ENCODE measurements at places on chromosomes 7 and 10.

DNA sequence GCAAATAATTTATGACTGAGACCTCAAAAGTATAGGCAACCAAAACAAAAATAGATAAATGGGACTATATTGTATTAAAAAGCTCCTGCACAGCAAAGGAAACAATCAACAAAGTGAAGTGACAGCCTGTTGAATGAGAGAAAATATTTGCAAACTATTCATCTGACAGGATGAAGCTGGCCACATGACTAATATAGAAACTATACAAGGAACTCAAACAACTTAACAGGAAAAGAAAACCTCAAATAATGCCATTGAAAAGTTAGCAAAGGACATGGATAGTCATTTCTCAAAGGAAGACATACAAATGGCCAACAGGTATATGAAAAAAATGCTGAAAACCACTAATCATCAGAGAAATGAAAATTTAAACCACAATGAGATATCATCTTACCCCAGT, 245.1 kb downstream of the STK31 start:
- DNase-seq, result no peak

GRCh38 chr10:14429043-14429700, 98.4 kb upstream of the FRMD4A start:
- no peak for DNase-seq

GRCh38 chr7:45021604-45022296, 21.7 kb downstream of the CCM2 start:
- DNase-seq, result no peak

- no peak for DNase-seq
Observed at GRCh38 chr10:84185526-84186175, 8.7 kb upstream of the CDHR1 start.

GRCh38 chr10:78456649-78457400, 423.2 kb downstream of the RPS24 start:
- no peak for DNase-seq

DNA sequence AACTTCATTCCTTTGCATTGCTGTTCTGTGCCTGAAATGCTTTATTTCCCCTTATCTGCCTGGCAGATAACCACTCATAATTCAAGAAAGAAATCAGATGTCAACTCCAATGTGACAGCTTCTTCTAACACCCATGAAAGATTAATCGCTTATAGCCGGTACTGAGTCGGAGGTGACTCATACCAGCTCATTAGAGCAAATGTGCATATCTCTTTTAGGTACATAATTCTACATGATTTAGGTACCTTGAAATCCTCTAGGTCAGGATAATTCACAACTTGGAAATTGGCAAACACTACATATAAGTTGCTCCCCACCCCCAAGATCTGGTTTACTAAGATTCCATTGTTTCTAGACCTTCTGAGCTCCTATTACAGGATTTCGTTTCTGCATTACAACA, 554.4 kb upstream of the SORCS1 start:
- DNase-seq, result no peak

- DNase-seq, result no peak
Observed at GRCh38 chr7:156765901-156766656, 125.5 kb downstream of the RNF32 start.

GRCh38 chr7:134995239-134996096, 9.2 kb downstream of the AGBL3 start:
- no peak for DNase-seq

DNA sequence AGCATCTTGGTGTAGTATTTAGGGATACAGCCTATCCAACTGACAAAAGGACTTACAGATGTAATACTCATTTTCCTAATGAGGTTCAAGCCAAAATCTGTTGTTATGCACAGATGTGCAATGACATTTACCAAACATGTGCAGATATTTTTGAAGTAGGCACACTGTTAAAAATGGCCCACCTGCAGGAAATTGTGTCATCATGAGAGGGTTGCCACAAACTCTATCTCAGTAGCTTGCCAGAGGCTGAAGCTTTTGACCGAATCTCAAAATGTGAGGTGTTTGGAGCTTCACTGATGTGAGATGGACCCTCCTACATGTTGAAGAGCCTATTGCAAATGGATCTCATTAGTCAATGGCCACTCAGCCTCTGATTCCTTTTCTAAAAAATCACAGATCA, 89.7 kb upstream of the CSTF2T start:
- DNase-seq, result no peak

GRCh38 chr7:81161451-81162075, 242.7 kb upstream of the SEMA3C start:
- DNase-seq, result no peak

DNA sequence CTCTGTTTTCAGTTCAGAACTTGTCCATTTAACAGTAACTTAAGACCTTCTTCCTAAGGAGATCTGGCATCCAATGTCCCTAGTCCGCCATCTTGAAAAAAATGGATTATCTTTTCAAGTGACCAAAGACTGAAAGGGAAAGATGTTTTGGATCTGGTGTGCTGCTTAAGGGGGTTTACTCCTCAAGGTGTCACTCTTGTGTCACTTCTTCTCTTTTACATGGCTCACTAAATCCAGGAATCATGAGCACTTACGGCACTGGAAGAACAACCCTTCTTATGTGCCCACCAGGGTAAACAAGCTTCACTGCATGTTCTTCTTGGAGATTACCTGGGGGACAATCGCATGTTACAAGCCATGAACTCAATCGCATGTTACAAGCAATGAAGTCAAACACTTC, 43.7 kb downstream of the ANXA8 start:
- no peak for DNase-seq

- DNase-seq, result no peak
Observed at GRCh38 chr10:35503578-35503977, 101.6 kb upstream of the GJD4 start.

GRCh38 chr7:14377646-14378266, 388.3 kb upstream of the ETV1 start:
- no peak for DNase-seq

GRCh38 chr10:129045599-129045998, 421.4 kb upstream of the MGMT start:
- no peak for DNase-seq

DNA sequence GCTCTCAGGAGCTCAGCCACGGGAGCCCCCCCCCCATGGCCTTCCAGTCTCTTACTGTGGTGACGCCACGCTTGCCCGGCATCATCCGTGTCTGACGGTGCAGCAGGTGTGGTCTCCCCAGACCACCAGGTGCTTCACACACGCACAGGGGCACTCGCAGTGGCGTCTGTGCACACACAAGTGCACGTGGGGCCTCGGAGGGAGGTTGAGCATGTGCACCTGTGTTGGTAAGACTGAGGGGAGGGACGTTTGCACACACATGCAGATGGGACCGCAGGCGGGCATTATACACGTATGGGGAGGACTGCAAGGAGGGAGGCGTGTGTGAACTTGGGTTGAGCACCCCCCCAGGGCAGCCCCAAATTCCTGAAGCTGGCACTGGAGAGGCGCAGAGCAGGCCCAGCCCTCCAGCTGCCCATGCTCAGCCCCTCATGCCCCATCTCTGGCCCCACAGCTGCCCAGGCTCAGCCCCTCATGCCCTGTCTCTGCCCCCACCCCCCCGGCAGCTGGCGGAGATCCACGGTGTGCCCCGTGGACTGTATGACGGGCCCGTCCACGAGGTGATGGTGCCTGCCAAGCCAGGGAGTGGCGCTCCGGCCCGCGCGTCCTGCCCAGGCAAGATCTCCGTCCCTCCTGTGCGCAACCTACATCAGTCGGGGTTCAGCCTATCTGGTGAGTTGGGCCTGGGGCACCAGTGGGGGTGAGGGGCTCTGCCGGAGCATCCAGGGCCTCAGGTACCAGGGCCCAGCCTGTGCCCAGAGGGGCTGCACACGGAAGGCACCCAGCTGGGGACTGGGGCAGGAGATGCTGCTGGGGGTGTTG, 16.7 kb downstream of the DPYSL4 start:
- no peak for DNase-seq

DNA sequence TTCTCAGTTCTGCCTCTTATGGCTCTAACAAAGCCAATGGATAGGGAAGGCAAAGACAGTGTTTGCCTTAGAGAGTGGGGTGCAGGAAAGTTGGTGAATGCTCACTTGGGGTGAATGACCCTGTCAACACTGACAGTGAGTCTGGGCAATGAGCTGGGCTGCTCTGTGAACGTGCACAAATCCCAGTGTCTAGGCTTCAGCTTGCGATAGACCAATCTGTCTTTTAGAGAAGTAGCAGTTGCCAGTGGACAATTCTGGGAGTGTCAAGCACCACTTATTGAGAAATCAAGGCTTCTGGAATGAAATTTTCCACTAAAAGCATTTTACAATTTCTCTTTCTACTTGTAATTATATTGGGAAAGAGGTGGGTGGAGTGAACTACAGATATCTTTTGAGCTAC, 141.4 kb downstream of the HERPUD2 start:
- DNase-seq, result no peak

- no peak for DNase-seq
Observed at GRCh38 chr7:74476626-74477025, 22.9 kb downstream of the GTF2IRD1 start.

- no peak for DNase-seq
Observed at GRCh38 chr10:101241840-101242707, 12.8 kb upstream of the LBX1 start.

DNA sequence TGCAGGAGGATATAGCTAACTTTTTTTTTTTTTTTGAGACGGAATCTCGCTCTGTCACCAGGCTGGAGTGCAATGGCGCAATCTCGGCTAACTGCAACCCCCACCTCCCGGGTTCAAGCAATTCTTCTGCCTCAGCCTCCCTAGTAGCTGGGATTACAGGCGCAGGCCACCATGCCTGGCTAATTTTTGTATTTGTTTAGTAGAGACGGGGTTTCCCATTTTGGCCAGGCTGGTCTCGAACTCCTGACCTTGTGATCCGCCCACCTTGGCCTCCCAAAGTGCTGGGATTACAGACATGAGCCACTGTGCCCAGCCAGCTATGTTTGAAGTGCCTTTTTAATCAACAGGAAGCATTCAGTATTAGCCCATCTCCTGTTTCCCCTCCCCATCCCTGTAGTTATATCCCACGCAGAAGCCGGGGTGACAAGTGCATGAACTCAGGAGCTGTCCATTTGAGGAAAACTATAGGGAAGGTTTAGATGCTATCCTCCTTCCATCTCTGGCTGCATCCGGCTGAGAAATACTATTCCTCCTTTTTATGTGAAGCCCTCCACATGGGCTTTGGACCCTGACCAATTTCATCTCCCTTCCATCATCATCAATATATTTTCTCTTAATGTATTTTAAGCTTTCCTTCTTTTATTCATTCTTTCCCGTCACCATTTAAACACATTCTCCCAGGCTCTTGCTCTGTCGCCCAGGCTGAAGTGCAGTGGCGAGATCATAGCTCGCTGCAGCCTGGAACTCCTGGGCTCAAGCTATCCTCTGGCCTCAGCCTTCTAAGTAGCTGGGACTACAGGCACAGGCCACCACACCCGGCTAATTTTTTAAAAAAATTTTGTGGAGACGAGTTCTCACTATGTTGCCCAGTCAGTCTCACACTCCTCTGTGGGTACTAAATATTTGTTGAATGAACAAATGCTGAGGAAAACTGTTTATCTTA, 1.3 kb upstream of the POT1 start:
- DNase-seq, result no peak

- no peak for DNase-seq
Observed at GRCh38 chr7:73735528-73735905, 3.1 kb downstream of the ABHD11 start.

DNA sequence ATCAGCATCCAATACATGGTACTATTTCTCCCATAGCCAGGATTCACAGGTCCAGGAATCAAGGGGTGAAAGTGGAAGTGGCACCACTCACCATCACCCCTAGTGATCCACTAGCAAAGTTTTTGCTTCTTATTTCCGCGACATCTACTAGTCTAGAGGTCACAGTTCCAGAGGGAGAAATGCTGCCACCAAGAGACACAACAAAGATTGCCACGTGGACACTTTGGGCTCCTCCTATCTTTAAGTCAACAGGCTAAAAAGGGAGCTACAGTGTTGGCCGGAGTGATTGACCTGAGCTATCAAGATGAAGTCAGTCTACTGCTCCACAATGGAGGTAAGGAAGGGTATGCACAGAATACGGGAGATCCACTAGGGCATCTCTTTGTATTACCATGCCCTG, 178.2 kb downstream of the AKR1D1 start:
- no peak for DNase-seq
